ENCODE measurements at places on chromosomes 1 and 21.

DNA sequence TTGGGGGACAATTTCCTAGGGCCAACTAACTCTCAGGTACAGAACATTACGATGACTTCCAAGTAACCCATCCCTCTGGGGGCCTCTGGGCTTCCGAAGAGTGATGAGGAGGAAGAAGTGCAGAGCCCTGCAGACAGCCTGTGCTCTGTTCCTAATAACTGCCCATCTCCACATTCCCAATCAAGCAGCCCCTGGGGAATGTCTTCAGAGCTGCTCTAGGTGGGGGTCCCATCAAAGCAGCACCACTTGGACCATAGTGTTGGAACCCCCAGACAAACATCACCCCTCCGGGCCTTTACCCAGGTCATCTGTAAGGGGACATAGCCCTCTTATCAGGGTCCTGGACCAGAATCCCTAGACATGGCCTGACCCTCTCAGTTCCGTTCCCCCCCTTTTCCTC lies 357.3 kb downstream of the NPHP4 start:
- no peak for DNase-seq

DNA sequence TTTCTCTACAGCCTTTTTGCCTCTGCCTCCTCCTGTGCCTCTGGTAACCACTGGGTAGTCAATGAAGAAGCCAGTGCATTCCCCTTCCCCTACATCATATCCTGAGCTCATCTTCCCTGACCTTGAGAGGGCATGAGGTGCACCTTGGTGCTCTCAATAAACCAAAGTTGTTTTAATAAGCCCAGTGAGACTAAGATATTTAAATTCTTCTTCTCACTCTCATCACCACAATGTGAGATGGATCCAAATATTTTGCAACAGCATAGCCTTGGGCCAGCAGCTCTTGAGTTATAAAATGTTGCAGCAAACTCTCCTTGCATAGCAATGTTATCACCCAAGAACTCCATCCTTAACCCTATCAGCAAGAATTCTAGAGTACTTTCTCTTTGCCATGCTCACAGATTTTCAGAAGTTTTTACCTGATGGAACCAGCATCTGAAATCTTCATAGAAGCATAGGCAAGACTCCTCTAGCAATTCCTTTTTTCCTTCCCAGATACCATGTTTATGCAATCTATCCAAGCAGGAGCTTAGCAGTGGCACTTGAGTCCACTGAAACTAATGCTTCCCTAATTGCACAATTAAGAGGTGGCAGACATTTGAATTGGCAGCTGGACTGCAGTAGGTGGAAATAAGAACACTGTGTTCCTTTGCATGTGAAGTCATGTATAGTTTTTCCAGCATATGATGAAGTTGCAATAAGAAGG lies 36.8 kb downstream of the CDC7 start:
- DNase-seq, result no peak

GRCh38 chr1:155940482-155940992 lies 901 bp upstream of the RXFP4 start:
- DNase-seq, result no peak

DNA sequence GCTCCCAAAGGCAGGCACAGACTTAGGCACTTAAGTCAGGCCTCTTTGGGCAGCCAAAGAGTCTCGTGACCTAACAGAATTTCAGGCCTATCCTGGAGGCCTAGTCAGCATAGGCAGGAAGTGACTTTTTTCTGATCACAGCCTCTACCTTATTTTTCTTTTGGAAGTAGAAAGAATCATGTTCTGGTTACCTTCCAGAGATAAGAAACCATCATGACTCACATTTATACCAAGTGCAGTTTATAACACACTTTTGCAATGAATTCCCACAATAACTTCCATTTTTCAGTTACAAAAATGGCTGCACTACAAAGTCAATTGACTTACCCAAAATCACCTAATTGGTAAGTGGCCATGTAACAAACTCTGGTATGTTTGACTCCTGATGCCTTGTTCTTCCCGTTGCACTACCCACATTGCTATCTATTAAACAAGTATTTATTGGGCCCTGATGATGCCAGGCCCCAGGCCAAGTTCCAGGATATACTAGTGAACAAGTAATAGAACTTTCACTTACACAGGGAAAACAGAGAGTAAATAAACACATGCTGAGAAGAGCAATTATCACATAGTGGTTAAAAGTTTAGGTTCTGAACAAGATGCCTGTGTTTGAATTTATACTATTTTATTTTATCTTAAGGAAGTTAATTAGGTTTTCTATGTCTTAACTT lies 74.3 kb downstream of the SH3GLB1 start:
- no peak for DNase-seq

GRCh38 chr1:7991504-7992440 lies 30.3 kb downstream of the PARK7 start:
- no peak for DNase-seq

DNA sequence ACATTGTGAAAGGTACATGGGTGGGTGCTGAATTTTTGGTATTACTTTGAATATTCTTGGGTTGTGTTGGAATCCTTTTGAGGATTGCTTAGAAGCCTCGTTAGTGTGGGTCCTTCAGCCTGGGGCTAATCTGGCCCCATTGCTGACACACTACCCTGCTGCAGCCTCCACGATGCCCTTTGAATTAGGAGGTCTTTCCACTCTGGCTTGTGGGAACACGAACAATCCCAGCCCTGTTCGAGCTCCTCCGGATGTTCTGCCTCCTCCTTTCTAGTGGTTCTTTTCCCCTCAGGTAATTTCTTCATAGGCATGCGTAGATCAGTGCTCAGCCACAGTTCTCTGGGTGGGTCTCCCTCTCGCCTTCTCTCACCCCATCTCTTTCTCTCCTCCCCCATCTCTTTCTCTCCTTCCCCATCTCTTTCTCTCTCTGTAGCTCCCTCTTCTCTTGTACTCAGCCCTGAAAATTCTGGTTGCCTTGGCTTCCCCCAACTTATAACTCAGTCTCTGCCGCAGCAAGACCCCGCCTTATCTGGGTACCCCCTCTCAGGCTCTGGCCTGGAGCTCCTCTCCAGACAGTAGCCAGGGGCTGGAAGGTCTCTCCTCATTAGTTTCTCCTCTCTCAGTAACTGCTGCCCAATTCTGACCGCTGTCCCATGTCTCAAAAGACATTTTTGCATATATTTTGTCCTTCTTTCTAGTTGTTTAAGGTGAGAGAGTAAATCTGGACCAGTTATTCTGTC lies 46.0 kb upstream of the SLC19A1 start:
- no peak for DNase-seq

DNA sequence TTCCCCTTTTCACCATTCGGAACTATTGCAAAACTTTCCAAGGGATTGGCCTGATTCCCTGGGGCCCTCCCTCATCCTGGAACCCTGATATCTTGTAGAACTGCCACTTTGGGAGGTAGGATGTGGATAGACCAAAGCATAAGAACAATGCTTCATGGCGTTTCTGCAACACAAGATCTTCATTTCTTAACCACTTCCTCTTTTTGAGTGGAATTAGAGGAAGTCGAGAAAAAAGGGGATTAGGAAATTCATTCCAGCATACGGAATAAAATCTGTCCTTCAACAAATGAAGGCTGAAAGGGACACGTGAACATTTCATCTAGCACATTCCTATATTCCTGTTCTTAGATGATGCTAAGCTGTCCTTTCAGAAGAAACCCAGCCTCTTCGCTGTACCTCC lies 149.3 kb downstream of the HUNK start:
- DNase-seq, result no peak

DNA sequence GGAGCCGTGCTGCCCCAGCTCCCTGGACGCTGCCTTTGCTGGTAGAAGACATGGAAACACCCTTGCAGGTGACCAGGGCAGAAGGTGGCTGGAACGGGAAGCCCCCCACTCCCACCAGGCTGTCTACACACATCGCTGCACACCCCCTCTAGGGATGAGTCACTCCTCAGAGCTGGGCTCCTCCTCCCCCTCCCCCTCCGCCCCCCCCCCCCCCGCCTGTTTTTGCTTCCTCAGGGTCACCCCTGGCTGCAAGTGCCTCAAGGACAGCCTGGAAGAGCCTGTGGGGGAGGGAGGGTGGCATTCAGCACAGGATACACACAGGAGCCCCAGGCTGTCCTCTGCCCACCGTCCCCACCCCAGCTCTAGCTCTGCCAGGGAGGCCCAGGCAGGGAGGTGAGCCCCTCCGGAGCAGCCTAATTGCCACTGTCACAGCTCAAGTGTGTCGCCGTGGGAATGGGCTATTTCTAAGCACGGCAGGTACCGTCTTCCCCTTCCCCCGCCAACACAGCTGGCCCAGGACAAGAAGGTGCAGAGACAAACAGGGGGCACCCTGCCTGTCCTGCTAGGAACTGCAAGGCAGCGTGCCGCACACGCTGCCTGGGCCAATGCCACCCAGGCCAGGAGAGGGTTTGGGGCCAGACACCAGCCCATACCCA lies 2.5 kb downstream of the FNDC10 start:
- no peak for DNase-seq

DNA sequence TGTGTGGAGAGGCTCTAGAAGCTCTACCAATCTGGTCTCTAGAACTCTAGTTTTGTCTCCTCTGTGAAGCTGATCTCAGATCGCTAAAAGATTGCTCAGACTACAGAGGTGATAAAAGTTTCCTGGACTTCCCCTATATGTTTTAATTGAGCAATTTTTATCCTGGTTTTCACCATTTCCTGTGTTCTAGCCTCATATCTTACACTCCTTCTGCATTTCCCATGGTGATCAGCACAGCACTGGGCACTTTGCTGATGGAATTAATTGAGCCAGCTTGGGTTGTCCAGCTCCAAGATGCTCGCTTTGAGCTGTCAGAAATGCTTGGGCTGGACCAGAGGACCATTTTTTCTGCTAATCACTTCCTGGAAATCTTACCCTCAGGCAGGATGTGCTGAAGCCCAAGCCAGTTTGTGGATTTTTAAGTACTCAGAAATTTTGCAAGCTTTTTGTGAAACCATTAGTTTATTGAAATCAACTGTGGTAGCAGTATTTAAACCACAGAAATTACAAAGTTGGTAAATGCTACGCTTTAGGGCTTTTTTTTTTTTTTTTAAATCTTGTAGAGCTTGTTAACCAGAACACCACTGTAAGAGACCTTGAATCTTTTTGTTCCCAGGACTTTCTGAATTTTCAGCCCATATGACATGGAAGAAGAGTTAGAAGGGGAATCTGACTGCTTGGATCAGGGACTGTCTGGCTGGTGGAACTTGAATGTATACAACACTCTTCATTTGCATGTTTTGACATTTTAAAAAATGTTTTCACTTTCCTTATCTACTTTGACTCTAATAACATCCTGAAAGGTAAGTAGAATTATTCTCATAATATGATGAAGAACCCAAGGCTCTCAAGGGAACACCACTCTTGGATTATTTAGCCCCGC lies 28.4 kb downstream of the CD48 start:
- DNase-seq, result no peak

DNA sequence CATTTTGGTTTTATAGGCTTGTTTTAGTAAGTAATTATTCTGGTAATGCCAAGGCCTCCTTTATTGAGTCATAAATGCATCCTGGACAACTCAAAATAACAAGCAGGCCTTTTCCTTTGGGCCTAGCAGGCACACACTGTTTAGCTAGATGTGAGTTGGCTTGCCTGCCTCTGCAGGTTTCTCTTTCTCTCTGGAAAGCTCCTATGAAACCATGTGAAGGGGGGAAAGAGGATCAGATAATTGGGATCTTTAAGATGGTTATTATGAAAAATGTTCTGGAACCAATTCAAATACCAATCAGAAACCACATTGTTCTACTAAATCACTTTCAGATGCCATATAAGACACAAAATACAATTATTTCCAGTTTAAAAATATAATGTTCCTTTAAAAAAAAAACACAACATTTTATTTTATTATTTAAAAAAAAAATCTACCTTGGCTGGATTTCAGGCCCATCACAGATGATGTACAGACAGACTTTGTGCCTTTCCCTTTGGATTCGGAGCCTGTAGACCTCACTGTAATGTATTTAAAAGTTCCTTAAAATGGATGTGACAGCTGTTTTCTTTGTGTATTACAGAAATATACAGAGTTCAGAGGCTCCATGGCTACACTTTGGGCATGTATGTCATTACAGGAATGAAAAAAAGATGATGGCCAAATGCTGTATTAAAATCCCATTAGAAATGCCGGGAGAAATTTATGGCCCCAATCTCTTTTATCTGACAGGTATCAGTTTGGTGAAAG lies 80.2 kb downstream of the NTMT2 start:
- no peak for DNase-seq

- DNase-seq, result no peak
Observed at GRCh38 chr1:84892705-84893618, at the start of gene LPAR3. Gene LPAR3 (minus strand): TSS chr1:84893206. CDS start chr1:84866120, 27,086 bp downstream.

Measured in NCI-H2081 treated with DMSO at 0.1 percent for 48 hours (cell line).